NCI-H1436 treated with DMSO at 0.1 percent for 48 hours (cell line): ENCODE measurements at places on chromosomes 11 and 22.

GRCh38 chr11:64802370-64803157 lies 450 bp downstream of the MAP4K2 start:
- DNase-seq, result no peak

DNA sequence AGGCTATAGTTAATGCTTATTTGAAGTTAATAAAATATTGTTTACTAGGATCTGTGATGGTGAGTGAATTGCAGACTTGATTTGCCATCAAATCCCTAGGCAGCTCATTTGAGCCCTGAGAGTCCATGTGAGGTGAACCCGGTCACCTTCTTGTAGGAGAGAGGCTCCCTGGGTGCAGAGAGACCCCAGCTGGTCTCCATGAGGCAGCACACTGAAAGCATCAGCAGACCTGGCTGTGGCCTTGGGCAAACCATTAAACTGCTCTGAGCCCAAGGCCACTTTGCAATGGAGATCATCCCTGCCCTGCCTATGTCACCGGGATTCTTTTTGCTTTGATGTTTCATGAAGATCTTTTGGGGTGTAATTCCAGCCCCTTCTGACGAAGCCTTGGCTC lies 125.2 kb downstream of the MICAL2 start:
- DNase-seq, result no peak

GRCh38 chr11:34356130-34356529 lies 1.7 kb downstream of the ABTB2 start:
- DNase-seq, result no peak

DNA sequence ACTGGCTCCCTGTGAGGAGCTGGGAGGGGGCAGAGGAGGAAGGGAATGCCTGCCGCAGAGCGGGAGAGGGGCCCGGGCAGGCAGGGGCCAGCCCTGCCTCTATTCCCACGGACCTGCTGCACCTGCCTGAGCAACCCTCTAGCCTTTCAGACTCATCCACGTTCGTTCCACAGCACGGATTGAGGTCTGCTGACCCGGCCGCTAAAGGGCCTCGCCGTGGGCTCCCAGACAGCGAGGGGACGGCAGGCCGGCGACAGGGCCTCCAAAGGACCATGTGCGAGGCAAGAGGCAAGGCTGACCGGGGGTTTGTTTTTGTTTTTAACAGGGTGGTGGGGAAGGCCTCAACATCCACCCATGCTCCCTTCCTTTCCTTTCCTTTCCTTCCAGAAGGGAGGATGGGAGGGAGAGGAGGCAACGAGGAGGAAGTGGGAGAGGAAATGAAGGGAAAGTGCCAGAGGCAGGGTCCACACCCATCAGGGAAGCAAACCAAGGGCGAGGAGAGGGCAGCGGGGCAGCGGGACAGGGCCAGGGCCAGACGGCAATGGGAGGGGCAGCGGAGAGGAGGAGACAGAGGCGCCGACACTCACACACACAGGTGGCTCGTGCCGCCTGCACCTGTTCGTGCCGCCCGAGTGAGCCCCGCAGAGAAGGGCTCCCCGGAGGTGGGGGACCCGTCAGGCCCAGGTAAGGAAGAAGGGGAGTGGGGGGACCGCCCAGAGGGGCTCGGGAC lies 7.5 kb downstream of the LRFN4 start:
- no peak for DNase-seq

GRCh38 chr22:23090457-23090835 lies 20.1 kb downstream of the GNAZ start:
- DNase-seq, result no peak

DNA sequence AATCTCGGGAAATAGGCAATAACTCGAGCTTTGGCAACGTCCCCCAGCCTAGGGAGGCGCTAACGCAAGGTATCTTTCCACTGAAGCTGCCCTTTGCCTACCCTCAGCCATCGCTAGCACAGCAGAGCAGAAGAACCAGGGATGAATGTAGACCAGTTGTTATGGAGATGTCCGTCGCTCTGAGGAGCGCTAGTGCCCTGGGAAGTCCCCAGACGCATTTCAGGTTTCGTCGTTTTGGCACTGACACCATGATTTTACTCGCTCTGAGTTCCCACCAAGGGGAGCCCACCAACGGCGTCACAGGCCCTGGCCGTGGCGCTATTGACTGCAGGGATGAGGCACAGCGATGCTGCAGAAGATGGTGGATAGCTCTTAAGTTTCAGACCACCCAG lies 22.7 kb upstream of the BDNF start:
- DNase-seq, result no peak
